ENCODE measurements at places on chromosomes 11 and 22.

DNA sequence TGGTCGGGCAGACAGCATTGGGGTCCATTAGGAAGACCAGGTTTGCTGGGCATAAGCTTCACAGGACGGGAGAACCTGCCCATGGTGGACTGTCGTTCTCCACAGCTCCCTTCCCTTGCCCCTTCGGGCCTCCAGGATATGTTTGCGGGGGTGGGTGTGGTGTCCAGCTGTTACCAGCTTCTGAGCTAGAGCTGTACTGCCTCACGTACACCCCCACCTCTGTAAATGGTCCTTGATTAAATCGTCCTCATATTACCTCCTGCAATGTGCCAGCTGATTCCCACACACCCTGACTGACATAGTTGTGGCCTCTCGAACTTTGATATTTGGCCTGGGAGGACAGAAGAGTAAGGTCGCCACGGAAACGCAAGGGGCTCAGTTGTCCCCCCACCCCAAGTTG is 16.2 kb upstream of the BCR start:
- no peak for DNase-seq

GRCh38 chr22:44486538-44486937 is 11.5 kb downstream of the RTL6 start:
- no peak for DNase-seq

- no peak for DNase-seq
Observed at GRCh38 chr11:45934580-45935318, 12.3 kb downstream of the LARGE2 start.

DNA sequence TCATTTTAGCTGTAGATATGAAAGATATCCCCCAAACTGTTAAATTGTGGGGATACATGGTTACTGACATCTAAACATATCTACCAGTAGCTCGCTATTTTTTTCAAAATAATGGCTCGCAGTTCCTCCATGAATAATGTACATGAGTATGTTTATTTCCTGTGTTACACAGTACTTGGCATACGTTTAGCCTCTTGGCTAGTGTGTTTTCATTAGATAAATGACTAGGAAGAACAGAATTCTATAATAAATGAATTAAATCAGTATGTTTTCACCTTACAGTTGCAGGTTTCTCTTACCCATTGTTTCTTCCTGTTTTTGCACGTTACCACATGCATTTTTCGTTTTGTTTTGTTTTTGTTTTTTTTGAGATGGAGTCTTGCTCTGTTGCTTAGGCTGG is 21.8 kb downstream of the RNF169 start:
- no peak for DNase-seq

- DNase-seq: no peak
Observed at GRCh38 chr11:123381149-123381548, 48.9 kb upstream of the GRAMD1B start.

DNA sequence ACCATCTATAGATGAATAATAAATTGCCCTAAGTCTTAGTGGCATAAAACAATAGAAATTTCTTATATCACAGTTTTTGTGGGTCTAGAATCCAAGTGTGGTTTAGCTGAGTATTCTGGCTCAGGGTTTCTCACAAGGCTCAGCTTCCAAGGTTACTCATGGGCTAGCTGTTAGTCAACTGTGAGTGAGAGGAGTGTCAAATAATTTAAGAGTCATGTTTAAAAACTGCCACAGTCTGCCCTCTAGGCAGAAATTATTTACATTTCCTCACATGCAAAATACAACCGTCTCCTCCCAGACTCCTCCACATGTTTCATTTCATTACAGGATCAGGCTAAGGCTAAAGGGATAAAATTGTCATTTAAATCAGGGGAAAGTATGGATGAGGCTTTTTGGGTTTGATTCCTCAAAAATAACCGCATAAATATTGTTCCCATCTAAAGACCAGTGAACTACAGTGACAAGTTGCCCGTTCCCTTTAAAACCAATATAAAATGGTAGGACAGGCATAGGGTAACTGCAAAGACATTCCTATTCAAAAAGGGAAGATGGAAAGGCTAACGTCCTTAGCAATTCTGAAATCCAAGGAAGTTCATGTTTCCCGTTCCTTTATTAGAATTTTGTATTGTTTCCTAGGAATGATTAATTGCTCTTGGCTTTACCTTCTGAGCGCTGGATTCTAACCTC is 324.3 kb downstream of the DYNC2H1 start:
- no peak for DNase-seq

GRCh38 chr11:133942577-133942976 is 14.2 kb downstream of the IGSF9B start:
- DNase-seq: peak; percentile 25

DNA sequence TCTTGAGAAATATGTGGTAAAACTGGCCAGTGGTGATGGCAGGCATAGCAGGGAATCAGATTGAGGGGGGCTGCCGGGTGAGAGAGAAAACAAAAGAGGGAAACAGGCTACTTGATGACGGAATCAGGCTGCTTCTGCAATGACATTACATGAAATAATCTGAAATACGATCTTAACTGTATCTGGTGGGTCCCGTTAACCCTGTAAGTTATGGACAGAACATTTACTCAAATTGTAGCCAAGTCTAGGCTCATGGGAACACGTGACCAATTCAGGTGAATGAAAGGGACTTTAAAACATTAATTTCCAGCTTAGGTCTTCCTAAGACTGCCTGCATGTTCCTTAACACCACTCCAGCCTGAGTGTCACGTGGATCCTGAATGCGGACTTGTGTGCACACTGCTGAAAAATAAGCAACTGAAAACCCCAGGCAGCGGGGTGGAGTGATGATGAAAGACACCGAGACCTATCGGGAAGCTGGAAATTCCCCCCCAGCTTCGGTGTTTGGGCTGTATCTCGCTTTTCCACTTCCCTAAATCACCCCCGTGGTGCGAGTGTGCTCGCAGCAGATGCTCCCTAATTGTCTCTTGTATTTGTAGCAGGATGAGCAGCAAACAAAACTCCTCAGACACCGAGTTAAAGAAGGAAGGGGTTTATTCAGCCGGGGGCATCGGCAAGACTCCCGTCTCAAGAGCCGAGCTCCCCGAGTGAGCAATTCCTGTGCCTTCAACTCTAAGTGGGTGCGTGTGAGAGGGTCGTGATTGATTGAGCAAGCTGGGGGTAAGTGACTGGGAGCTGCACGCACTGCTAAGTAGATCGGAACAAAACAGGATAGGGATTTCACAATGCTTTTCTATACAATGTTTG is 145.0 kb upstream of the GRK3 start:
- DNase-seq: no peak

DNA sequence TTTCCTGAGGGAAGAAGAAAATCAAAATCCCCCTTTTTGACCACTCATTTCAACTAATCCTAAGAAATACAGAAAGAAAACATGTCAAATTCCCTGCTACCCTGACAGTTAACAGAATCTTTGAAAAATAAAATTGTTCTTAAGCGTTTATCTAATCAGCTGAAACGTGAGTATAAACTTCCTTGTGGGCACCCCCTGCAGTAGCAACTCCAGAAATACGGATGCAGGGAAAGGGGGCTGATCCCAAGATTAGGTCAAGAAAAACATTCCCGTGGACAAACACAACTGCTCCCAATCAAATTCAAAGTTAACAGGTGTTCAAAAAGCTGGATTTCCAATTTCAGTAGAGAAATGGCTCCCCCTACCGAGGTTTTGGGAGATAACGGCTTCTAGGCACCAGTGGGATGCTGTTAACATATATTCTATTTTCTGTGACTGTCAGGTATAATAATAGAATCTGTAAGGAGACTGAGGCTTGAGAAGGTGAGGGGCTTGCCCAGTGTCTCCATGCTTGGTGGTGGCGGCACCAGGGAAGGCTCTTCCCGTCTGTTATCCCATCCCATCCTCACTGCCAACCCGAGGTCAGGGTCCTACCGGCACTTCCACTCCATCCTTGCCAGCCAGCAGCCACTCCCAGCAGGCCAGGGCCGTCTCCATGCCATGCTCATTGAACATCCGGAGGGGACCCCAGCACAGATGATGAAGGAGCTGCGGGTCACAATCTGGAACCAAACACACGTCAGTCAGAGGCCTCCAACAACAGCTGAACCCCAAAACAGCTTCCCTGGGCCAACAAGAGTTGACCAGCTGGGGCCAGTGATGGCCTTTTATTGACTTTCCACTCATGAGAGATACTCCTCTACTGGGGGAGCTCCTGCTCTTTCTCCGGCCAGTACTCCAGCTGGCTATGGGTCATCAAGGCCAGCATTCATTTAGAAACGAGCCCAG is 32.0 kb upstream of the SERPIND1 start:
- peak; percentile 2 for DNase-seq

- no peak for DNase-seq
Observed at GRCh38 chr11:113506893-113507292, 31.7 kb upstream of the DRD2 start.

DNA sequence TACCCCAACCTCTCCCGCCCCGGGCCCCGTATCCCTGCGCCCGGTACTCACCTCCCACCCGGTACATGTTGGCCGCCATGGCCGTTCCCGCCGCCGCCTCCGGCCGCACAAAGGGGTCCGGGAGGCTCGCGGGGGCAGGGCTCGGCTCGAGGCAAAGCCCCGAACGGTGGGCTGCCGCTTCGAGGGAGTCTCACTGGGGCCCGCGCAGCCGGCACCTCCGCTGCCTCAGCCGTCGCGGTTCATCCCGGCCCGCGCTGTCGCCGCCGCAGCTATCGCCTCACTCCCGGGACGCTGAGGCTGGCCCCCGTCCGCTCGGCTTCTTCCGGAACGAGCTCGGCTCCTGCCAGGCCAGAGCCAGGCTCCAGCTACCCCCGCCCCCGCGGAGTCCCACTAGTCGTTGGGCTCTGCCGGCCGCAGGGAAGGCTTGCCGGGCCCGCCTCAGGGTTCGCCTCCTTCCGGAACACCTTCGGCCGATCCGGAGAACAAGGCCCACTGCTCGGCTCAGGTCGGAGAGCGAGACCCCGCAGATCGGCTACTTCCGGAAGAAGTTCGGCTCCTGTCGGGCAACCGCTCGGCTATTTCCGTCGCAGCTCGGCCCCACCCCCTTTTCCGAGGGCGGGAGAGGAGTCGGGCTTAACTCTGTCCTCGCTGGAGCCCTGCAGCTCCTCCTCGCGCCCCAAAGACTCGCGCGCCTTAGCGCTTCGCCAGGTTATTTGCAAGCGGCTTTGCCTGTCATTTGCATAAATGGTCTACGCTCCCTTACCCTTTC is at the start of gene MTA2:
Gene MTA2 (minus strand): TSS at position 494 of the 769 bp plus-strand sequence. CDS start 415 bp downstream, at position 79.
- peak; percentile 99 for DNase-seq

DNA sequence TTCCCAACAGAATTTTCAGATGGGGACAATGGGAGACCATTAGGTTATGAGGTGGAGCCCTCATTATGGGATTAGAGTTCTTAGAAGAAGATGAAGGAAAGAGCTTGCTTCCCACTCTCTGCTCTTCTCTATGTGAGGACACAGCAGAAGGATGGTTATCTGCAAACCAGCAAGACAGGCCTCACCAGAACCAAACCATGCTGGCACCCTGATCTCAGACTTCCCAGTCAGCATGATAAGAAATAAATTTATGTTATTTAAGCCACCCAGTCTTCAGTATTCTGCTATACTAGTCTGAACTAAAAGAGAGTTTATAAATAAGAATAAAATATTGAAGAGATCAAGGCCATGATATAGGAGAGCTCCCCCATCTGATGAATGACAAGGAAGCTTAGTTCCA is 946.3 kb upstream of the CCDC90B start:
- DNase-seq: no peak

DNA sequence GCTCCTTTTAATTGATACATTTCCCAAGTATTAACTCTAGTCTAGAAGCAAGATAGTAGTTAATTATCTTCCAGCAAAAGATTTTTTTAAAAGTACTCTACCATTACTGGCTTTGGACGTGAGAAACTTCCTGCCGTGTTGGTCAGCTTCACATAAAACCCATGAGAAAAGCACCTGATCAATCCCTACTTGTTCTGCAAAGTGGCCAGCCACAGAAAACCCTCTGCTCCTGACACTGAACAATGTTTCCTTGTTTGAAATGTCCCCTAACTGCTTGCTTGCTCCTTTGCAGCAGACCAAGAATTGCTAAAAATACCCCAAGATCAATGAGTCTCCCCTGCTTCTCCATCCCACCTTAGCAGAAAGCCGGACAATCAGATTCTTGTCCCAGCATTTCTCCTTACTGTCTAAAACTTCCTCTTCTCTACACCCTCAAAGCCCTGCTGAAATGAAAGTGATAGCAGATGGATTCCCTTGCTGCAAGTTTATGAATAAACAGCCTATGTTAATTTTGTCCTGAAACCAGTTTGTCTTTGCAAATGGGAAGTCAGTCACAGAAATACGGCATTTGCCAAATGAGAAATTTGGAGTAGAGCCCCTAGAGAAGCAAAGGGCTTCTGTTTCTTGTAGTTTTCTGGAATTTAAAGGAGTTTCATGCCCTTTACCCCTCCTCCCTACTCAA is 207.1 kb upstream of the ARHGAP20 start:
- no peak for DNase-seq

GRCh38 chr11:63227521-63228107 is 15.8 kb downstream of the SLC22A25 start:
- DNase-seq: no peak

- DNase-seq: peak; percentile 83
Observed at GRCh38 chr11:96154802-96155520, 188.0 kb downstream of the MAML2 start.

DNA sequence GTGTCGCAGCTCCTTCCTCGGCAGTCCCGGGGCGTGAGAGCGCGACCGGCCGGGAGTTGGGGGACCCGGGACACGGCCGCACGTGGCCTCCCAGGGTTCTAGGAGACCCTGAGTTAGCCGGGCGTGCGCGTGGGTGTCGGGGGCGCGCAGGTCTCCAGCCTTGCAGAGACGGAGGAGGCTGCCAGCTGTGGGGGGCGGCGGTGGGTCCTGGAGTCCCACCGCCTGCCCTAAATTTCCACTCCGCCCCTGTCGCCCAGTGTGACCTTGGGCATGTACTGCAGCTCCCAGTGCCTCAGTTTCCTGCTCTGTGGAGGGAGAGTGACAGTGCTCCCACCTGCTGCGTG is 18.8 kb downstream of the RRP7A start:
- DNase-seq: no peak

- DNase-seq: no peak
Observed at GRCh38 chr22:41681616-41682015, 7.1 kb downstream of the SNU13 start.

- DNase-seq: no peak
Observed at GRCh38 chr11:498297-499181, 8.5 kb downstream of the RNH1 start.

DNA sequence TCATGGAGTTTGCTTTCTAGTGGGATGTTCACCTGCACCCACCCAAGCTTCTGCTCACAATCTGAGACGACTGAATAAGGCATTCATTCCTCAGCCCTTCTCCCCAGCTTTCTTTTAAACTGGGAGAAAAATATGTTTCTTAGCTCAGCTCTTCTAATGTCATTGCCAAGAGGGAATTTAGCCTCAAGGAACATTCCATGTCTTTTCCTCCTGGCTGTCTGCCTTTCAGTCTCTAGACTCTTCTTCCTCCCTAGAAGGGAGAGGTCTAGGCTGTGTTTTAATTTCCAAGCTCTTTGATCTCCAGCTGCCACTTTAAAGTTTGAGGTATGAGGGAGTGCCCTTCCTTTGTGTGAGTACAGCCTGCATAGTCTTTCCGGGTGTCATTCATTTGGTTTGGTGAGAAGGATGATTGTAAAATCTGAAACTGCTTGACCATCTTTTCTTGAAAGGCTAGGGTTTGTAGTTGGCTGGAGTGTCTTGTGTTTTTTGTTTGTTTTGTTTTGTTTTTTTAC is 11.7 kb upstream of the HTATIP2 start:
- no peak for DNase-seq

Data from NCI-H446 (cell line).